Stimulated activated CD4-positive, alpha-beta T cell treated with anti-CD3 and anti-CD28 coated beads, Interleukin-15, amount 100 ng/mL, for 24 hours (primary cell): ENCODE measurements at places on chromosomes 12 and 14.
A peak's percentile ranks its signal among the peaks of the same experiment; 100 is the strongest.

DNA sequence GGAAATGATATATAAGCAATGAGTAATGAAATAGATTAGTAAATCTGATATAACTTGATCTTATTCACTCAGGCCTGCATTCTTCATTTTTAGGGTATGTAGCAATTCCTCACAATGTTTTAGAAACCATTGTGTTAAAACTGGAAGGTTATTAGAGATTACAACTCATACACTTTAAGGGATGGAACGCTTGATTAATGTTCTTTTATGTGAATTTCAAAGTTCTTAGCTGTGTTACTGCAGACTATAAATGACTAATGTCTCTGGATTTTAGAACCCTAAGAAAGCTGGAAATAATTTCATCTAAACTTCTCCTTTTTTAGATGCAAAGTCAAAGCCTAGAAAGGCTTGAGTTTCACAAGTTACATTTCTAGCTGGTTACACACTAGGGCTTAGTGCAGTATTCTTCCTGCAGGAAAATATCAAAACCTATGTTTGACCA lies 148.2 kb upstream of the CLEC14A start:
- no peak for DNase-seq

GRCh38 chr14:92644171-92644969 lies 104.1 kb downstream of the LGMN start:
- no peak for DNase-seq

- DNase-seq, result no peak
Observed at GRCh38 chr12:127257366-127257935, 1009.5 kb upstream of the TMEM132C start.

DNA sequence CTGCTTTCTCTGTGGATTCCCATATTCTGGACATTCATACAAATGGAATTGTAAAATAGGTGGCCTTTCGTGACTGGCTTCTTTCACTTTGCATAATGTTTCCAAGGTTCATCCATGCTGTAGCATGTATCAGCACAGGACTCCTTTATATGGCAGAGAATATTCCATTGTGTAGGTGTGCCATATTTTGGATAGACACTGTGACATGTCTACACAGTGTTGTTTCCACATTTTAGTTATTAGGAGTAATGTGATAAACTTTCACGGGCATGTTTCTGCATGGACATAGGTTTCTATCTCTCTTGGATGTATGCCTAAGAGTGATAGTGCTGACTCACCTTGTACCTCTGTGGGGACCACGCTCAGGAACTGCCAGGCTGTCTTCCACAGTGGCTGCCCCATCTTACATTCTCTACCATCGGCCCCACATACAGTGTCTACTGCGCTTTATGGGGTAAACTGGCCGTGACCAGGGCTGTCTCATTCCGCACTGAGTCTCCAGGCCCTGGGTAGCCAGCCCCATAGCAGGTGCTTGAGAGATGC lies 7.1 kb upstream of the KRT84 start:
- DNase-seq, result no peak

DNA sequence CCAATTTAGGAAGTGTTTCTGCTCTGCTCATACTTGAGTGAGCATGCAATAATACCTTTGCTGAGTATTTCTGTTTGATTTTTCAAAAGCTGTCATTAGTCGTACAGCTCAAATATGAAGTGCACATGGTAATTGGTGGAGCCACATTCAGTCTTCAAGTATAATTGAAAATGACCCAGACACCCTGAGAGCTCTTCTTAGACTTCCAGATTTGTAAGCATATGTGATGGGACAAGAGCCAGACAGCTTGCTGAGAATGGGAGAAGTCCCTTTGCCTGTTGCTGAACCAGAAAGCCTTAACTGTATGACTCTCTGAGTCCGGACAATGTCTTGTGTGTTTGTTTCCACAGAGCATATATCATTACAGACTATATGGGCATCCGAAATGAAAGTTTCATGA lies 307.3 kb downstream of the TMEM117 start:
- no peak for DNase-seq

DNA sequence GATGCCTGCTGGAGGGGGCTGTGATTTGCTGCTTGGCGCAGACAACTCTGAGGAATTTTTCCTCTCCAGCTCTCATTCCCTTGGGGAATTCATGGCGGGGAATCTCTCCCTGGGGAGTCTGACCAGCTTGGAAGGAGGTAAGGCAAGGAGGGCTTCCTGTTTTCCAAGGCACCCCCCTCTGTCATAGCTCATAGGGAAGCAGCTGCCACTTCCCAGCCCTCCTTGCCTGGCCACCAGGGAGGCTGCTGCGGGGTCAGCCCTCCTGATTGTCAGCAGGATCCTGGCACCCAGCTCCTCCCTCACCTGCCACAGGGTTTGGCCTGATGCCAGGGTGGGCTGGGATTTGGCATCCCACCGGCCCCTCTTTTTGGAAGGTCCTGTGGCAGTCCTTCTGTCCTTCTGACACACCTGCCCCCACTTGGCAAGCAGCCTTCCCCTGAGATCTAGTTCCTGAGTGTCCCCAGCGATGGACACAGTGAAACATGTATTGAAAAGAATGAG lies 74.9 kb downstream of the TSPAN9 start:
- no peak for DNase-seq

GRCh38 chr12:53004582-53004981 lies 1.7 kb upstream of the EIF4B start:
- no peak for DNase-seq

GRCh38 chr14:45891417-45892080 lies 638.5 kb upstream of the MIS18BP1 start:
- no peak for DNase-seq

GRCh38 chr14:105962532-105962931 lies 436.1 kb downstream of the TMEM121 start:
- DNase-seq, result no peak

- DNase-seq, result no peak
Observed at GRCh38 chr12:13875744-13876143, 105.7 kb downstream of the GRIN2B start.

- no peak for DNase-seq
Observed at GRCh38 chr12:108729612-108730364, 1.5 kb downstream of the CORO1C start.

DNA sequence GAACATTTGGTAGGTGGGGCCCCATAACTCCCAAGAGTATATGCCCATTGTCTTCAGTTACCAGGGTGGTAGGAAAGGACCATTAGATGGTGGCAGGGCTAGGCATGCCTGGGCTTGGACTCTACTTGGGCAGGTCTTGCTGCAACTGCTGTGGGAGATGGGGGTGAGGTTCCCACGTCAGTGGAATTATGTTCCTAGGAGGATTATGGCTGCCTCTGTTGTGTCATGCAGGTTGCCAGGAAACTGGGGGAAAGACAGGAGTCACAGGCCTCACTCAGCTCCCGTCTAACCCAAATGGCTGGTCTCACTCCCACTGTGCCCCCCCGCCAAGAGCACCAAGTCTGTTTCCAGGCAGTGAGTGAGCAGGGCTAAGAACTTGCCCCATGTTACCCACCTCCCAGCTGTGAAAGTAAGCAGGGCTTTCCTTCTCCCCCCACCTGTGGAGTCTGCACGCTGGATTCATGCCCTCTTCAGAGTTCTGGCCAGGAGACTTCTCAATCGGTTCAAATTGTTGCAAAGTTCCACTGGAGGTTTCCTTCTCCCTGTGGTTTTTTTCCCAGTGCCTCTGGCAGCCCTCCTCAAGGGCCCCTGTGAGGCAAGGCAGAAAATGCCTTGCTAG lies 337.5 kb downstream of the CCDC91 start:
- no peak for DNase-seq

DNA sequence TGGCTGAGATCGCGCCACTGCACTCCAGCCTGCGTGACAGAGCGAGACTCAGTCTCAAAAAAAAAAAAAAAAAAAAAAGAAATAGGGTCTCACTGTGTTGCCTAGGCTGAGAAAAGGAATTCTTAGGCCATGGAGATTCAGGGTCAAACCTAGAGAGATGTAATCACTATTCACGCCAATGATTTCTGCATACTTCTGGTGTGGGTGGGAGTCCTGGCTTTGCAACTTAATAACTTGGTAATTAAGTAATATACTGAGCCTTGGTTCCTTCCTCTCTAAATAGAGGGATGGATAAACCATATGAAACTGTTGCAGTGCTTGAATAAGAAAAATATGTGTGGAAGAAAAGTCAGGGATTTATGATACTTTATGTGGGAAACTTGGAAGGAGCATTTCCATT lies 2.7 kb downstream of the ZNF410 start:
- DNase-seq, result no peak

DNA sequence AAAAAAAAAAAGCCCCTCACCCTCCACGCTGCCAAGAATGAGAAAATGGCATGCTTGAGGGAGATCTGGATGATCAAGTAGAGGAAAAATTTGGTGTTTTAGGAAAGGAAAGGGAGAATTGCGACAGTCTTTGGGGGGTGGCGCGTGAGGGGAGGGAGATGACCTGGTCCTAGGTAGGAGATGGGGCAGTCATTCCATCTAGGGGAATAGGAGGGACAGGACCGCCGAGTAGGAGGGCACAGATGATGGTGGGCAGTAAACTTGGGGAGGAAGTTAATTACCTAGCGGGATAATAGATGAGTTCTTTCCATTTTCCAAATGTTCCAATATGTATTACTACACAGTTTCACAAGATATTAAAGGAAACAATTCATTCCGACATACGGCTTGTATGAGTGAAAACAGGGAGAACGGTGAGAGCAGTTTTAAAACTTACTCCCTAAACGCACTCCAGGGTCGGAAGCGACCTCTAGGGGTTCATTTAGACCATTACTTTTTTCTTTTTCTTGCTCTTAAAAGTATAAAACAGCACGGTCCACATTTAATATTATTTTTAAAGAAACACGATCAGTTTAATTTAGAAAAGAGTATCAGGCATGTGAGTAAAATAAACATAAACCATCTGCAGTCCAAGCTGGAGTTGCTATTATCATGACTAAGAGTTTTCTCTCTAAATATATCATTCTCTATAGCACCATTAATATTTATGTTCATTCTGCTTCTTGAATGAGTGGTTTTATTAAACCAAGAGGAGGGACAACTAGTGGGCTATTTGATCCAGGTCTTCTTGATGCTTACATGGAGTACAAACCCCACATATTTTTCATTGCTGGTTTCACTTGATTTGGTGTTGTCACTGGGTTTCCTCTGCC lies 3.0 kb upstream of the FNTB start:
- peak; percentile 35 for DNase-seq

DNA sequence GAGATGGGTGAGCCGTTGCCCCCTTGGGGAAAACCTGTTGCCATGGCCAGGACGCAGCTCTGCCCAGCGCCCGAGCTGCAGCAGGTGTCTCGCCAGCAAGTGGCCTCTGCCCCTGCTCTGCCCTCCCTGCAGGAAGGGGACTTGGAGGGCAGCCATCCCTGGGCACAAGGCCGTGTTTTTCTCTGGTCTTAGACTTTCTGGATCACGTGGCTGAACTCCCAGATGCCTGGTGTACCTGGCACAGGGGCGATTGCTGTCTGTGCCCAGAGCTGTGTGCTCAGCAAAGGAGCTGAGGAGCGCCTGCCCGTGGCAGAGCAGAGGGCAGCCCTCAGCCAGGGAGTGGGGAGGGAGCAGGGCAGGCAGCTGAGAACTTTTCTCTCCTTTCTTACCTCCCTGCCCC lies 38.0 kb downstream of the TMEM63C start:
- no peak for DNase-seq

DNA sequence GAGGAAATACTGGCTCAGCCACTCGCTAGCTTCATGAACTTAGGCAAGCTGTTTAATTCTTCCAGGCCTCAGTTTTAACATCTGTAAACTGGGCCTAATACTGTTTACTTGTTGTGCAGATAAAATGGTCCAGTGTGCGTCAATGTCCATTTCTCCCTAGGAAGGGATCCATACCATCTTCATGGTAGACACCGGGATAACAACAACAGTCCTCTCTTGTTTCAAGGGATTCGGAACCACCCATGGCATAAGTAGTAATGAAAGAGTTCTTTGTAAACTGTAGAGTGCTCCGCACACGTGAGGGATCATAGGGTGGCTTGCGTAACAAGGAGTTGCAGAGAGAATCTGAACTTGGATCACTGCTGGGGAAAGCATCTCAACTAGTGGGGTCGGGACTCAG lies 17.3 kb upstream of the CHGA start:
- no peak for DNase-seq

GRCh38 chr12:22631863-22632463 lies 7.0 kb downstream of the ETNK1 start:
- no peak for DNase-seq

DNA sequence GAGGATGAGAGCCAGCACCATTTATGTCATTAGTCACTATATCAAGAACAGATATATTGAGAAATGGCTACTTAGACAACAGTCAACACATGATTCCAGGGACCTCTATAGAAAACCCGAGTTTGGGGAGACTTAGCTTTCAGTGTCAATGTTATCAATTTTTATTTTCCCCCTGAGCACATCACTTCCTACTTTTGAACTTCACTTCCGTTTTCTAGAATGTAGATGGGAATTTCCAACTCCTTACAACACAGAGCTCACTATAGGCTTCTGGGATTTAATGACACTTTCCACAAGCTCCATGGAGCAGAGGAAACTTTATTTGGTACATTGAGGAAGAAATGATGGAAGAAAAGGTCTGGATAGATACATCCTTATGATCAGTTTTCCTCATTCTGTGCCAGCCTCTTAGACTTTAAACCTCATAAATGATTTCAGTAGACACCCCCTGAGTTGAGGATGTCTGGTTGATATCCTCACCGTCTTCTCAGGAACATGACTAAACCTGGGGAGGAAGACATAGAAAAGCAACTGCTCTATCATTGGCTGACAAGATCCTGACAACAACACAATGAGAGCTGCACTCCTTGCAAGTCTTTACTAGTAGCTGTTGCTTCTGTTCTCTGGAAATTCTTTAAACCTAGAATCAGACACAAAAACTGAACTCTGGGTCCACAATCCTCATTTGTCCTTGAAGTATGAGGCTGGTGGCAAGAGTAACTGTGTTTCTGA lies 449.4 kb upstream of the OR4E1 start:
- no peak for DNase-seq

- DNase-seq, result no peak
Observed at GRCh38 chr14:63182968-63183367, 21.3 kb upstream of the RHOJ start.

- no peak for DNase-seq
Observed at GRCh38 chr12:61521258-61521657, 738.9 kb upstream of the USP15 start.

- no peak for DNase-seq
Observed at GRCh38 chr12:115648463-115648862, 629.0 kb downstream of the MED13L start.

- peak; percentile 67 for DNase-seq
Observed at GRCh38 chr14:70640938-70641547, 673 bp upstream of the TTC9 start.

GRCh38 chr14:75783602-75784313 lies 122.7 kb downstream of the TTLL5 start:
- DNase-seq, result no peak

DNA sequence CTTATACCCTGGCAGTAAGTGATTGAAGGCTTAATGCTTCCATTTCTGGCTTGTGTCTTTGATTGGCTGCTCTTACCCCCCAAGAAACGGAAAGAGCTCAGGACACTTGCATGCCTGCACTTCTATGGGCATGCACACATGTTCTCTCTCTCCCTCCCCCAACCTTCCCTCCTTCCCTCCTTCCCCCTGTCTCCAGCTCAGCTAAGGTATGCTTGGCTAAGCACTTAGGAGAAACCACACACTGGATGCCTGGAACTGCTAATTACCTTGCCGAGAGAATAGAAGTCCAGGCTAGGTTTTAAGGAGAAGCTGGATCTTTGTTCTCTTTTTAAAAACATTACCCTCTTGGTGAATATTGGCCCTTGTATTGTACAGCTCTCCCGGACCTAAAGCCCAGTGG lies 1072.8 kb upstream of the TMEM132C start:
- no peak for DNase-seq
